ENCODE measurements at places on chromosomes 7 and 10.

- H3K36me3 ChIP-seq = no peaks in the 10 kb centered on the region
- no peak for DNase-seq
- peaks cover 55% of the 10 kb centered on the region for H3K4me1 ChIP-seq
- H3K4me3 ChIP-seq = peak overlapping the region; percentile 44
- peak overlapping the region; percentile 13 for H3K27ac ChIP-seq
Measured at GRCh38 chr7:143410521-143411004, 1.9 kb upstream of the EPHA1 start.

GRCh38 chr7:141225916-141226618 lies 152.2 kb downstream of the TMEM178B start:
- no peaks in the 10 kb centered on the region for H3K4me1 ChIP-seq
- no peaks in the 10 kb centered on the region for H3K36me3 ChIP-seq
- H3K4me3 ChIP-seq = no peak overlapping the region
- no peak for DNase-seq

- no peak overlapping the region for H3K27ac ChIP-seq
- no peak overlapping the region for H3K4me3 ChIP-seq
- no peaks in the 10 kb centered on the region for H3K27me3 ChIP-seq
- peaks cover 18% of the 10 kb centered on the region for H3K4me1 ChIP-seq
Measured at GRCh38 chr7:142506601-142507000, 242.7 kb upstream of the PRSS1 start.

- no peaks in the 10 kb centered on the region for H3K4me1 ChIP-seq
- peaks cover 62% of the 10 kb centered on the region for H3K27me3 ChIP-seq
- no peak overlapping the region for H3K27ac ChIP-seq
- no peak overlapping the region for H3K4me3 ChIP-seq
- no peaks in the 10 kb centered on the region for H3K36me3 ChIP-seq
Measured at GRCh38 chr10:61733358-61733940, 70.7 kb downstream of the CABCOCO1 start.

DNA sequence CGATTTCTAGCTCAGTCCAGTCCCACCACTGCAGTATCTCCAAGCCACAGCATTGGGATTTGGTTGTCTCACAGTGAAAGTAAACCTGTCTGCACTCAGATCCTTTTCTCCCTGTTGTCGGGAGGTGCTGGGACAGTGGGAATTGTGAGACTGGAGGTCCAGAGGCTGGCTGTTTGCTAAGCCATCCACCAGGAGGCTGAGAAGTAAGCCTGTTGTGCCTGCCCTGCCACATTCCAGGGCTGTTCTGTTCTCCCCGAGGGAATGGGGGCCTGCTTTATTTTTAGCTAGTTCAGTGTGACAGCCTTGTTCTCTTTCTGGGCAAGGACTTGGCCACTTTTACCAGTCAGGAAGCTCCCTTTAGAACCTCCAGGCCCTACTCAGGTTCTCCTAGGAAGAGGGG lies 54.9 kb downstream of the HK1 start:
- no peaks in the 10 kb centered on the region for H3K27me3 ChIP-seq
- DNase-seq = no peak
- no peak overlapping the region for H3K27ac ChIP-seq

Data from activated T-cell treated with anti-CD3 and anti-CD28 coated beads, Interleukin-2, amount 50 U/mL, for 72 hours (primary cell).